NCI-H748 treated with DMSO at 0.1 percent for 48 hours (cell line): ENCODE measurements at places on chromosomes 2 and 18.

GRCh38 chr2:164933671-164934189 is 21.6 kb downstream of the SLC38A11 start:
- peak; percentile 95 for DNase-seq

GRCh38 chr2:133532919-133533318 is 35.3 kb downstream of the NCKAP5 start:
- DNase-seq: no peak

DNA sequence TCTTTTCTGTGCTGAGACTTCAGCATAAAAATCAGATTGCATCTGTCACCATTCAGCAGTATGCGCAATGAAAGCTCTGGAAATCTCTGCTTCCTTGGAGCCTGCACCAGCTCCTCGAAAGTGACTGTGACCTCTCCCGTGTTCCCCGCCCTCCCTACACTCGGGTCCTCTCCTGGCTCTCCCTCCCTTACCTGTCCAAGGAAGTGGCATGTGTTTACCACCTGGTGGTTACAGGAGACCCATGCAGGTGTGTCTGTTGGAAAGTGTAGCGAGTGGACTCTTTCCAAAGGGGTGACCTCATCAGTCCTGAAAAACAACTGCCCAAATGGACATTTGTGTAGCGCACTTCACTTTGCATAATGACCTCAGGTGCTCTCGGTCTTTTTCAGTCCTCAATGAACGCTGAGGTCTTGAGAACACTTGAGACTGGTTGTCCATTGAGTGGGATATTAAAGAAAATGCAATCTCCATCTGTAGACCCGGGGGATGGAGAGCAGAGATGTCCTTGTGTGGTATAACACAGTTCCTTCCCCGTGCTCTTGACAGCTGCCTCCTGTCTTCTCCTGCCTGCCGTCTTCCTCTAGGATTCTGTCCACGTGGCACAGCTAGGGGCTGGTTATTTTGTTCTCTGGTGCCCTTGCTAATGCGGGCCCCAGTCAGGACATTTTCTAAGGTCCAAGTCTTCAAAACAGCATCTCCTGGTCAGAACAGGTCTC is 133.2 kb downstream of the ACKR3 start:
- no peak for DNase-seq

- no peak for DNase-seq
These were observed 113.5 kb downstream of the COLEC12 start for GRCh38 chr18:386994-387393.

DNA sequence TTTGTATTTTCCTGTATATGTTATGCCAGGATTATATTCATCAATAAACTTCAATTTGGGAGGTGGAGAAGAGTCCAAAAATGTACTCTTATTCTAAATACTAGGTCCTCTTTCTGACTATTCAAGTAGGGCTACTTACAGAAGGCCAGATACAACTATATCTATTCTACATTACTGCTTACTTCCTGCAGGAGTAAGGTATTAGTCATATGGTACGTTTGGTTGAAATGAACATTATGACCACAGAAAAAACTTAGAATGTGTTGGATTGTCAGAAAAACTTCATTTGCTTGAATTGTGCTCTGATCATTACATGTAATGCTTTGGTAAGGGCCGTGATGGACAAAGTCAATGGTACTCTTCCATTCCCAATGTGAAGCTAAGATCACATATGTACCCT is 35.0 kb downstream of the STAT4 start:
- DNase-seq: no peak

DNA sequence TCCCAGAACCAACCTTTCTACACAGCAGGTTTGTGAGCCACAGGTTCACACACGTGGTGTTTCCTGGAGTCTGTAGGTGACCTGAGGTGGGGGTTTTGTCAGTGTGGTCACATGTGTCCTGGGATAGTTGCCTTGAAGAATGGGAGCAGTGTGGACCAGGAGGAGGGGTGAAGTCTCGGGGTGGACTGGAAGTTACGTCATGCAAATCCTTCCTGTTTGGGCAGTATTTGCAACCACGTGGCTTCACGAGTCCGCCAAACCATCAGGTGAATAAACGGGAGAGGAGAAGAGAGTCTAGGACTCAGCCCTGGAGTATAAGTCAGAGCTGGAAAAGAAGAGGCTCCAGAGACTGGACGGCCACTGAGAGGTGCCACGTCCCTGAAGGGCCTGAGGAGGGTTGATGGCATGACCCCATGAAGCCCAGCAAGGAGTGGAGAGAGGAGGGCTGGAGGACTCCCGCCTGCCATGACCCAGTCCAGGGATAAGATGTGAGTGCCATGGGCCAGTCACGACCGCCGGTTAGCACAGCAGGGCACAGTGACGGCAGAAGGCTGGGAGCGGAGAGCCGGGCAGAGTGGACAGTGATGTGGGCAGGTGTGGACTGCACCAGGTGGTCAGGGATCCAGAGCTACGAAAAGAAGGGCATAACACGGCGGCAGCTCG is 16.5 kb downstream of the LPIN1 start:
- no peak for DNase-seq

DNA sequence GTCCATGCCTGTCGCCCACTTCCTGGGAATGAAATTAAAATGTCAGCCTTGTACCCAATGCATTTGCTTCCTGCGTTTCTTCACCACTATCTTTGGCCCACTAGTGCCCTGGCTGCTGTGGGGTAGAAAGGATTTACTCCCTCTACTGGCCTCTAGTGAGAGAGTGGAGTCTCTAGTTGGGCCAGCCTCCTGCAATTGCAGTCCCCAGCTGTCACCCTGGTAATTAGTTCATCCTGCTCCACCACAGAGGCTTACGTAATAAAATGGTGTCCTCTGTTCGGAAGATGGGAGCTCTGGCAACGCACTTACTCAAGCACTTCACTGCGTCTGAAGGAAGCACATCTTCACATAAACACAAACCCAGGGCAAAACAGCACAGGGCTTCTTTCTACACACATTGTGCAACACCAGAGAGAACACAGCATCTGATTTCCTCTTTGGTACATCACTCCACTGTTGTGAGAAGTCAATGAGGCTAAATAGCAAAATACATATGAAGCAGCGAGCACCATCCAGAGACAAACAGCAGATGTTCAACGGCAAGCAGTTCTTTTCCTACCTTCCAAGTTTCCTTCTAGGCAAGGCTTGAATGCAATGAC is 274.6 kb downstream of the LRATD1 start:
- peak; percentile 29 for DNase-seq

- DNase-seq: no peak
These were observed 78.8 kb upstream of the LCLAT1 start for GRCh38 chr2:30368258-30368657.

GRCh38 chr2:101431486-101431885 is 43.4 kb downstream of the RFX8 start:
- DNase-seq: no peak

- DNase-seq: no peak
These were observed 48.8 kb downstream of the TMEM163 start for GRCh38 chr2:134669731-134670669.

- no peak for DNase-seq
These were observed 23.0 kb downstream of the RTP5 start for GRCh38 chr2:241892299-241893137.

- no peak for DNase-seq
These were observed 40.3 kb downstream of the PLA2R1 start for GRCh38 chr2:160022162-160022561.

- peak; percentile 7 for DNase-seq
These were observed 58.3 kb downstream of the WDR7 start for GRCh38 chr18:56709463-56709862.

GRCh38 chr18:36335476-36336279 is 38.2 kb downstream of the FHOD3 start:
- DNase-seq: no peak

- no peak for DNase-seq
These were observed 887.2 kb upstream of the KLHL29 start for GRCh38 chr2:22497789-22498188.

- no peak for DNase-seq
These were observed 342.5 kb upstream of the NXPH2 start for GRCh38 chr2:139122711-139123158.

- no peak for DNase-seq
These were observed at the start of gene DAPL1 for GRCh38 chr2:158795195-158795924. TSS of gene DAPL1 (plus strand) at chr2:158795317. CDS start at chr2:158795373, 56 bp downstream.

DNA sequence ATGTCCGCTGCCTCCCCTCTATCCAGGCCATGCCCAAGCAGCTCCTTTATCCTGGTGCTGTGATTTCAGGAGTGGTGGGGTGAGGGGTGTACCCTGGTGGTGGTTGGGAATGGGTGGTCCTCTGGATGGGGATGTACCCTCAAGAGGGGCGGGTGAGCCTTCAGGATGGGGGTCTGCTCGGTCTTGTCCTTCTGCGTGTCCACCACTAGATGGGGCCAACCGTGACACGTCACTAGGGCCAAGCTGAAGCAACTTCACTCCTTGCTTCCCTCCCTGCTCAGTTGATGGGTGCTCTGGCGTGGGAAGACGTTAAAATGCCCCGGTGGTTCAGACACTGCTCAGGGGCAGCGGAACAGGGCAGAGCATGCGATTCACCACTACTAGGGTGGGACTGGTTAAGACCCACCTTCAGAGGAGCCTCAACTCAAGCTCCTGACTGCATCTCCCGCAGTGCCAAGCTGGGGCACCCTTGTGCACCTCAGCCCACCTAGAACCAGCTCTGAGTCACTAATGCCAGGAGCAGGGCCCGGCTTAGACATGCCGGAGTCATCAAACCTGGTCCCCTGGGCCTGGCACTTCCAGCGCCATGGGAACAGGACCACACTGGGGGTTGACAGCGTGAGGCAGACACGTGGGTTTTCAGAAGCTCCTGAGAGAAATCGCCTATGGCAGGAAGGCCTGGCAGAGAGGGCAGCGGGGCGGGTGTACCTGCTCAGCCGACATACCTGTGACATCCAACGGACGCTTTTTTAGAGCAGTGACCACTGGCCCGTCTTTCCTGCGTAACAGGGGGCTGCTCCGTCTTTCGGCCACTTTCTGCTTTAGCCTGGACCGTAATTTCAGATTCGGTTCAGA is 256.7 kb downstream of the HDAC4 start:
- DNase-seq: no peak

DNA sequence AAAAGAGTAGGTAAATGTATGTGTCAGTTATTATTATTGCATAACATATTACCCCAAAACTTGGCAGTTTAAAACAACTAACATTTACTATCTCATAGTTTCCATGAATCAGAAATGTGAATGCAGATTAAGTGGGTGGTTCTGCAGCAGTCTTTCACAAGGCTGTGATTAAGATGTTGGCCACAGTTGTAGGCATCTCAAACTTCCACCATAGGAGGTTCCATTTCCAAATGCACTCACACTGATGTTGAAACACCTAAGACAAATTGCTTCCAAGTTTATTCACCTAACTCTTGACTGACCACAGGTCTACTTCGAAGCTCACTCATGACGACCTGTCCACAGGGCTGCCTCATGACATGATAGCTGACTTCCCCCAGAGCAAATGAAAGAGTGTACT is 360.8 kb downstream of the GRB14 start:
- DNase-seq: no peak

DNA sequence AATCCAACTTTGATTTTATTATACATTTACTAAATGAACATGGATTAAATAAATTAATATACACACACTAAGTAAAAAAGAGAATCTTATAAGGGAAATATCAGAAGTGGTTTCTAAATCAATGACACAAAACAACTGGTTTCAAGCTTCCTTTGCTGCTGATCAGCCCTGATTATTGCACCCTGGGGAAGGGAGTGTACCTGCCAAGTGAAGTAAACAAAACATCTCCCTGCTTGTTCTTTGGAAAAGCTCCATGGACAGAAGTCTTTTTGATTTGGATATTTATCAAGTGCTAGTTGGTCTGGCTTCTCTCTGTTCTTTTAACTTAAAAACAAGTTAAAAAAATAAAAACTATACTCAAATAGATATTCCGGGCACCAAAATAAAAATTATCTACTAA is 190.1 kb downstream of the PDE11A start:
- no peak for DNase-seq

- DNase-seq: no peak
These were observed 26.6 kb upstream of the ICOS start for GRCh38 chr2:203909974-203910373.

GRCh38 chr2:169265591-169265990 is 96.7 kb downstream of the LRP2 start:
- no peak for DNase-seq

GRCh38 chr2:17416884-17417391 is 101.3 kb downstream of the RAD51AP2 start:
- no peak for DNase-seq

DNA sequence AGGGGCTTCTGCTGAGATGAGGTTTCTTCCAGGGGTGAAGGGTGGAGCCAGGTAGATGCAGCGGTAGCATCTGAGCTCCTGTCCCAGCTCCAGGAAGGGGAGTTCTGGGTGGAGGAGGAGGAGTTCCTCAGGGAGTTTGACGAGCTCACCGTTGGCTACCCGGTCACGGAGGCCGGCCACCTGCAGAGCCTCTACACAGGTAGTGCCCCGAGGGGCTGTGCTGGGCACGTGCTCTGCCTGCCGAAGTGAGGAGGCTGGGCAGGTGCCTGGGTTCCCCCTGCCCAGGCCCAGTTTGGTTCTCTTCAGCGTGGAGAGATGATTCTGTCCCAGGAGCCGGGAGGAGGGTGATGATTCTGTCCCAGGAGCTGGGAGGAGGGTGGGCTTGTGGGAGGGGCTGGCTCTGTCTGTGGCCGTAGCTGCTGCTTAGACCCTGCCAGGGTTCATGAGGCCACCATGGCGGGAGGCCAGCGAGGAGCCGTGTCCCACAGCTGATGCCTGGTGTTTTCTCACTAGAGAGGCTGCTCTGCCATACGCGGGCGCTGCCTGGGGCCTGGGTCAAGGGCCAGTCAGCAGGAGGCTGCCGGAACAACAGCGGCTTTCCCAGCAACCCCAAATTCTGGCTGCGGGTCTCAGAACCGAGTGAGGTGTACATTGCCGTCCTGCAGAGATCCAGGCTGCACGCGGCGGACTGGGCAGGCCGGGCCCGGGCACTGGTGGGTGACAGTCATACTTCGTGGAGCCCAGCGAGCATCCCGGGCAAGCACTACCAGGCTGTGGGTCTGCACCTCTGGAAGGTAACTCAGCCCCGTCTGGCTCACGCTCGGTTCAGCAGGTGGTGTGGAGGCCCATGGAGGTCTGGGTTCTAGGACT is 8.2 kb downstream of the CAPN10 start:
- DNase-seq: no peak

- no peak for DNase-seq
These were observed 132.2 kb downstream of the SEPTIN10 start for GRCh38 chr2:109481599-109481998.

DNA sequence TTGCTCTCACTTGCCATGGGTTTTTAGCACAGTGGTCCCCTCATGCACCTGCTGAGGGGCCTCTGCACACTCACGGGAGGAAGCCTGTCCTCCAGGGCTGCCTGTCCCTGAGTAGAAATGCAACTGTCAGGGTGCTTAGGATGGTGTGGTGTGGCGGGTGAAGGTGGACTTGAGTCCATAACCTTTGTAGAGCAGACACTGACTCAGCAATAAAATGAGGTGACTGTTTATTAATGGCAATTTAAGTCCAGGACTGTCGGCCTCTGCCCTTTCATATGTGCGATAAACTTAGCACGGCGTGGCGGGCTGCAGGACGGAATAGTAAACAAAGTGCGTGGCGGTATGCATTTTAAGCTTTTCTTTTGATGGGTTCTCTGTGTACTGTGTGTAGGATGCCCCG is 188.2 kb downstream of the LDLRAD4 start:
- DNase-seq: no peak

DNA sequence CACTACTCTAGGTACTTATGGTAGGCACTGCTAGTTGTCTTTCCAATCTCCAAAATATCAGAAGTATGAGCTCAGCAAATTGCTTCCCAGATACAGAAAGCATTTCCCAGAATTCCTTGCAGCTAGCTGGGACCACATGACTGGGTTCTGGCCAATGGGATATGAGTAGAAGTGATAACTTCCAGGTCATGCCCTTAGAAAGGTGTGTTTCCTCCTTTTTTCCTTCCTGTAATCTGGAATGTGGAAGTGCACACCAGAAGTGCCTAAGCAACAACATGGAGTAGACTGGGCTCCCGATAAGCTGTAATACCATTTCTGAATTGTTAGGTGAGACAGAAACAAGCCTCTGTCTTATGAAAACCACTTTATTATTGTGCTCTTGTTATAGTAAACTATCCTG is 279.8 kb downstream of the ZNF385B start:
- DNase-seq: no peak
